ENCODE measurements at places on chromosomes 7 and 10. TPM values are rescaled to one million over a fixed set of nuclear protein-coding genes. Genes with fewer than 3 reads are reported as not detected.

NAT16 gene
- total RNA-seq, result not detected

AKR1D1 gene
- not detected for total RNA-seq

SYNPO2L gene
- not detected for total RNA-seq

HMX2 gene
- 1.3 TPM for total RNA-seq

SFMBT2 gene
- 4.3 TPM for total RNA-seq

CPED1 gene
- 1.6 TPM for total RNA-seq

LYZL2 gene
- not detected for total RNA-seq

OR2A1 gene
- 0.17 TPM for total RNA-seq

GJC3 gene
- total RNA-seq, result not detected

TMEM139 gene
- not detected for total RNA-seq

DCLRE1A gene
- total RNA-seq, result 9.8 TPM

NODAL gene
- total RNA-seq, result not detected

GRB10 gene
- total RNA-seq, result 78.2 TPM

SEMA3D gene
- total RNA-seq, result 0.95 TPM

PRR15 gene
- 3.5 TPM for total RNA-seq

HKDC1 gene
- total RNA-seq, result 0.69 TPM

TMEM178B gene
- 1.3 TPM for total RNA-seq

EEF1AKMT2 gene
- total RNA-seq, result 40.9 TPM

UBE3C gene
- 114 TPM for total RNA-seq

FAM25C gene
- total RNA-seq, result not detected

SPAM1 gene
- total RNA-seq, result not detected

SPDYE16 gene
- under 0.01 TPM for total RNA-seq

METTL2B gene
- total RNA-seq, result 87.8 TPM

EN2 gene
- 1.4 TPM for total RNA-seq

MRLN gene
- total RNA-seq, result not detected

GIMAP7 gene
- total RNA-seq, result not detected

UPK3B gene
- total RNA-seq, result not detected

SPDYE3 gene
- not detected for total RNA-seq

SYT15B gene
- 0.09 TPM for total RNA-seq

ZC3HAV1L gene
- 7.9 TPM for total RNA-seq

URGCP gene
- 55.7 TPM for total RNA-seq

GIMAP6 gene
- total RNA-seq, result 1.9 TPM

STEAP1 gene
- total RNA-seq, result 24.9 TPM

WIPF3 gene
- total RNA-seq, result not detected

TRIM50 gene
- not detected for total RNA-seq

GNAT3 gene
- not detected for total RNA-seq
